ENCODE measurements at places on chromosomes 13 and 19. TPM values are rescaled to one million over a fixed set of nuclear protein-coding genes. Genes with fewer than 3 reads are reported as not detected.
A peak's percentile ranks its signal among the peaks of the same experiment; 100 is the strongest.

DNA sequence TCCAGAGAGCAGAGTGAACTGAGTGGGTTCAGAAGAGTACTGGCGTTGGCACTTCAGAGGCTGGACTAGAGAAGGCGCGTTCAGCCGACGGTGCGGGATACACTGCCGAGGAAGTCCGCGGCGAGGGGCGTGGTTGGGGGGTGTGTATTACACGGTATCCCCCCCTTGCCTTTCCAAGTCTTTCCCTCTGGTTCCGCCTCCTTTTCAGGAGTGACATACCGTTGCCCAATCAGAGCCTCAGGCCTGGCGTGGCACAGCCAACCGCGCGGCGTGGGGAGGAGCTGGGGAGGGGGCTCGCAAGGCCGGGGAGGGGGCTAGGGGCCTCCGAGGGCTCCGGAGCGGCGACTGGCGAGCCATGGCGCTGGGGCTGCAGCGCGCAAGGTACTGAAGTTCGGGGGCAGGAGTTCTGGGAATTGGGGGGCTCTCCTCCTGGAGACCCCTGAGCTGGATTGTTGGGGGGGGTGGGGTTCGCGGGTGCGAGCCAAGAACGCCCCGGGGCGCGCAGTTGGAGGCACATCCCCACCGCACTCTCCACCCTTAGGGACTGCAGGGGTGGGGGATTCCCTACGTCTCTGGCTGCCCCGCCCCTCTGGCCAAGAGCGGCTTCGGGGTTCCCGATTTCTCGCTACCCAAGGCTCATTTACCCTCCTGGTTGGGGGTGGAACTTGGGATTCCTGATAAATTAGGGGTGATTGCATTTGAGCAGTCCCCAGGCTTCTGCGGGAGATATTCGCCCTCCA, at the start of gene HIF3A:
Gene HIF3A, plus strand, starts transcription at position 321 of the 740 bp plus-strand sequence. Its CDS starts 35 bp downstream, at position 356.
- peak; percentile 50 for DNase-seq
- H3K4me3 ChIP-seq = no peak within 1 kb of the TSS
- no peak within 1 kb of the TSS for H3K27ac ChIP-seq
- no peaks in the 10 kb centered on the region for H3K36me3 ChIP-seq
- H3K27me3 ChIP-seq = no peaks in the 10 kb centered on the region

GRCh38 chr13:102825921-102826706, 19.7 kb upstream of the ERCC5 start:
- peaks cover 40% of the 10 kb centered on the region for H3K36me3 ChIP-seq
- no peaks in the 10 kb centered on the region for H3K4me1 ChIP-seq
- no peak overlapping the region for H3K4me3 ChIP-seq
- no peak for DNase-seq
- no peak overlapping the region for H3K27ac ChIP-seq

TGFB1 gene
- total RNA-seq = 131 TPM

SMIM44 gene
- not detected for total RNA-seq

DNA sequence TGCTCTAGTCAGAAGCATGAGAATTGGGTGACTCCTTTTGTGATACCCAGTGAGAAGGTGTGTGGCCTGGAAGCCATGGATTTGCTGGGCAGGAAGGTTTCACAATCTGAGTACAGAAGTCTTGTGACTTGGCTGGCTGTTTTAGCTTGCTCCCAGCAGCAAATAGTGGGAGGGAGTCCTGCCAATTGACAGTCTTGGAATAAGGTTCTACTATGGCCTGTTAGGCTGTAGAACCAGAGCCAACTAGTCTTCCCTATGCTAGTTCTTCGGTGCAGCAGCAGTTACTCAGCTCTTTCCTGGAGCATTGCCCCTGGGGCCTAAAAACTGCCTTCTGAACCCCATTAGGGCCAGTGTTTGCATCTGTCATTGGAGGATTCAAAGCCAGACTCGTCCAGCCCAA, 1935.4 kb upstream of the PCDH20 start:
- H3K27ac ChIP-seq = no peak overlapping the region
- no peak overlapping the region for H3K4me3 ChIP-seq
- H3K4me1 ChIP-seq = no peaks in the 10 kb centered on the region
- no peak for DNase-seq
- no peaks in the 10 kb centered on the region for H3K27me3 ChIP-seq

DNA sequence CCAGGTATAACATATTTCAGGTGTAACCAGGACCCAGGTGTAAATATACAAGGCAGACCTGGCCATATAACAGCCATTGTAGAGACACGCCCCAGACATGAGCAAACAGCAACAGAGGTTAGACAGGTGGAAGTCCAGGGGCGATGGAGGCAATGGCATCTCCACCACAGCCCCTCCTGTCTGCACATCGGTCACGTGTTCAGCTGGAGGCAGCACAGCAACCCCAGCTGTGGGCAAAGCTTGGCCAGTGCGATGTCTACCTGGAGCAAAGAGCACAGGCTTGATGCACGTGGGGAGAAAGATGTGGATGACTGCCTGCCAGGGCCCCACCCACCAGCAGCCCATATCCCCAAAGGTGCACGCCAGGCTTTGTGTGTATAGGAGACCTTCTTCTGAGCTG, 4.4 kb downstream of the CYP4F2 start:
- H3K27me3 ChIP-seq = no peaks in the 10 kb centered on the region
- peaks cover 10% of the 10 kb centered on the region for H3K4me1 ChIP-seq
- DNase-seq = no peak
- H3K27ac ChIP-seq = no peak overlapping the region
- H3K36me3 ChIP-seq = no peaks in the 10 kb centered on the region
- H3K4me3 ChIP-seq = no peak overlapping the region

- H3K4me3 ChIP-seq = no peak overlapping the region
- no peaks in the 10 kb centered on the region for H3K4me1 ChIP-seq
- DNase-seq = no peak
These were observed 158.7 kb downstream of the FLT1 start for GRCh38 chr13:28336193-28336657.

DNA sequence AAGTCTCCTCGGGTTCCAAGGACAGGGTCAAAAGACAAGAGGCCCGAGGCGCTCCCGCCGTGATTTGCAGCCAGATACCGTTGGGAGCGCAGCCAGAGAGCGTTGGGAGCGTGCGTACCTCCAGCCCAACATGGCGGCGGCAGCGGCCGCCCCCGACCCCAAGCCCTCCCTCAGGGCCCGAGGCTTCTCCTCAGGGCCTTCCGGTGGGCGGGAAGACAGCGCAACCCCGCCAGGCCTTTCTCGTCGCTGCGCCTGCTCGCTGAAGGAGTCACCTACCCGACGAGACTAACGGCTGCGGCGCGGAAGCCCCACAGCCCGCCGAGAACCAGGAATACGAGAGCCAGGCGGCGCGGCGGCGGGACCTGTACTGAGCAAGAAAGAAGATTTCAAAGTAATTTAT, 3.2 kb upstream of the ZNF850 start:
- DNase-seq = no peak
- H3K36me3 ChIP-seq = 0 out of 3 replicates have a peak, but pooled peaks cover under 1% of the 10 kb centered on the region
- no peaks in the 10 kb centered on the region for H3K27me3 ChIP-seq
- H3K4me3 ChIP-seq = no peak overlapping the region
- H3K27ac ChIP-seq = no peak overlapping the region

DNA sequence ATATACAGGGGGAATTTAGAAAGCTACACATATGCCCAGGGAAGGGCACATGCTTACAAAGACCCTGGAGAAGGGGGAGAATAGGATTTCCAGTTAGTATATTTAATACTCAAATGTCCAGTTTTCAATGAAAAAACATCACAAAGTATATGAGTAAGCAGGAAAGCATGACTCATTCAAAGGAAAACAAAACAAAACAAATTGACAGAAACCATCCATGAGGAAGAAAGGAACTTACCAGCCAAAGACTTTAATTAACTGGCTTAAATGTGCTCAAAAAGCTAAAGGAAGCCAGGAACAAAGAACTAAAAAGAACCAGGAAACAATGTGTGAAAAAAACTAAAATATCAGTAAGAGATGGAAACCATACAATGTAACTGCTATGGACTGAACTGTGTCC, 716.2 kb upstream of the ARGLU1 start:
- DNase-seq = no peak
- H3K27ac ChIP-seq = no peak overlapping the region
- no peaks in the 10 kb centered on the region for H3K27me3 ChIP-seq
- no peak overlapping the region for H3K4me3 ChIP-seq

DNA sequence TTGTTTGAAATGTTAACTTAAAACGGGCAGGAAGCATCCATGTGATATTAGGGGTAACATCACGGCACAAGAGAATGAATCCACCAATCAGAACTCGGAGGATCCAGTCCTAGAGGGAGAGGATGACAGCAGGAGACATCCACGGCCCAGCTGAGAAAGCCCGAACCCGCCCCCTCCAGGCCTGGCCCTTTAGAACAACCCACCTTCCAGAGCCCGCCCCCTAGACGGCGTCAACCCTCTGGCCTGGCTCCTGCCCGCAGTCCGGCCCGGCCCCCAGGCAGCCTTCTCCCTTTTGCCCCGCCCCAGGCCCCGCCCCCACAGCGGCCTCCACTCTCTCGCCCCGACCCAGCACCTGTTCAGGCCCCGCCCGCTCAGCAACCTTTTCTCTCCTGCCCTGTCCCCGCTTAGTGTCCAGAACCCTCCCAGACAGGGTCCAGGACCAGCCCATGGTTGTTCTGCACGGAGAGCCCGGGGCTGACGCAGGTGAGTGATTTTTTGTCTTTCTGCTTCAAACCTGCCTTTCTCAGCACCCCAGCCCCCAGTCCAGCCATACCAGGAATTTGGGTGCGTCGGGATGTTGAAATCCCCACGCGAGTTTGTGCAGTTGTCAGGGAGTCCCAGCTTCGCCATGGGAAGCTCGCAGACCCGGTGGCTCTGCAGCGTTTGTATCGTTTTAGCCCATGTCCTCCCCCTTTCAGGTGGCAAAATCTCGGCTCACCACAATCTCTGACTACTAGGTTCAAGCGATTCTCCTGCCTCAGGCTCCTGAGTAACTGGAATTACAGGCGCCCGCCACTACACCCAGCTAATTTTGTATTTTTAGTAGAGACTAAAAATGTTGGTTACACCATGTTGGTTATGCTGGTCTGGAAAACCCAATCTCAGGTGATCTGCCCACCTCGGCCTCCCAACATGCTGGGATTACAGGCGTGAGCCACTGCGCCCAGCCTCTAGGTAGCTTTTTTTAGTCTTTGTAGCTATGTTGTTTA, 16.1 kb downstream of the ZNF816 start:
- no peak overlapping the region for H3K27ac ChIP-seq
- peaks cover 17% of the 10 kb centered on the region for H3K36me3 ChIP-seq
- peak; percentile 18 for DNase-seq

GRCh38 chr13:72198042-72198441, 331.0 kb upstream of the DACH1 start:
- no peak for DNase-seq
- no peak overlapping the region for H3K27ac ChIP-seq
- H3K4me3 ChIP-seq = no peak overlapping the region
- H3K27me3 ChIP-seq = no peaks in the 10 kb centered on the region
- no peaks in the 10 kb centered on the region for H3K4me1 ChIP-seq

KIR2DL1 gene
- not detected for total RNA-seq

DNA sequence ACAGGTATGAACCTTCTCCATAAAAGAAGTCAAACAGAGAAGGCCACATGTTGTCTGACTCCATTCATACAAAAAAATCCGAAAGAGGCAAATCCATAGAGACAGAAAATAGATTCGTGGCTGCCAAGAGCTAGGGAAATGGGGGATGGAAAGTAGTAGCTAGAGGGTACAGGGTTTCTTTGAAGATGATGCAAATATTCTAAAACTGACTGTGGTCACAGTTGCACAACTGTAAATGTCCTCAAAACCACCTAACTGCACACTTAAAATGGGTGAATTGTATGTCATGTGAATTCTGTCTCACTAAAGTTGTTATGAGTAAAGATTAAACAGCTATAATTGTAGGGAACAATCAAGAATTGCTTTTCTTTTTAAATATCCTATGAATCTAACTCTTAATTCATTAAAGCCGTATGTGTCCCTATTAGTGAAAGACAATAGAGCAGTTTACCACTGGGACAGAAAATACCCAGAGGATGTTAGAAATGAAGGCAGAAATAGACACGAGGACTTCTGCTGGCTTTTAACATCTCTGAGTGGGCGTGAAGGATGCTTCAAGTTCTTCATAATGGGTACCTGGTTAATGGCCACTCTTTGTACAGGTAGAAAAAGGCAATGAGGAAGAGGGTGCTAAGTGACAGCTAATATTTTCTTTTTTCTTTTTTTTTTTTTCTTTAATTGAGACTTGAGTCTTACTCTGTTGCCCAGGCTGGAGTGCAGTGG, 21.2 kb downstream of the INSR start:
- H3K36me3 ChIP-seq = no peaks in the 10 kb centered on the region
- no peaks in the 10 kb centered on the region for H3K4me1 ChIP-seq
- DNase-seq = no peak
- no peak overlapping the region for H3K4me3 ChIP-seq
- H3K27ac ChIP-seq = no peak overlapping the region

DNA sequence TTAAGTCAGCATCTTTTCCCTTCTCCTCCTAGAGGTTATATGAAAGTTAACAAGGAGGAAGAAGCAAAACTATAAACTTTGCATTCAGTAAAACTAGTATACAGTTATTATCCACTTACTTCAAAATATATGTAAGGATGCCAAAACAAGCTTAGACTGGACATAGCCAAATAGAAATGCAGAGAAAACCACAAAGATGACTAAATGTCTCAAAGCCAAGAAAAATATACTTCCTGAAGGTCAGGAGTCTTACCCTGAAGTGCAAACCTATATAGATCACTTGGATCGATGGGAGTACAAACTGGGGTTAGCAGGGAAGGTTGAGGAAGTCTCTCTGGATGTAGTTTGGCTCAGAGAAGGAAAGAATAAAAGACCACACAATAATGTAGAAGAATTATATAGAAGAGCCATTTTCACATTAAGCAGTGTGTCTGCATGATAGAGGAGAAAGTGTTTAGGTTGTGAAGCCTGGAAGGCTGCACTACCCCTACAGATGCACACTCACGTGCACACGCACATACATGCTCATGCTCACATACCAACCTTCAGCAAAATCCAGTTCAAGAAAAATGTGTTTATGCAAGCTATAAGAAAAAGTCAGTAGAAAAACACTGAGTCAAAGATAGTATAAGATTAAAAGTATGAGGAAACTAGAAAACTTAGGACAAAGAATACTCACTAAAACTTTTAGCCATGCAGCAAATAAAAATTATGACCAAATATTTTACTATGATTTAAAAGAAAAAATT, 112.1 kb upstream of the RXFP2 start:
- no peaks in the 10 kb centered on the region for H3K36me3 ChIP-seq
- no peak overlapping the region for H3K27ac ChIP-seq
- no peaks in the 10 kb centered on the region for H3K27me3 ChIP-seq
- DNase-seq = no peak
- no peaks in the 10 kb centered on the region for H3K4me1 ChIP-seq

All from K562 (cell line).